Suppressor macrophage treated with lipopolysaccharide for 4 hours (primary cell): ENCODE measurements at places on chromosomes 2 and 18.

DNA sequence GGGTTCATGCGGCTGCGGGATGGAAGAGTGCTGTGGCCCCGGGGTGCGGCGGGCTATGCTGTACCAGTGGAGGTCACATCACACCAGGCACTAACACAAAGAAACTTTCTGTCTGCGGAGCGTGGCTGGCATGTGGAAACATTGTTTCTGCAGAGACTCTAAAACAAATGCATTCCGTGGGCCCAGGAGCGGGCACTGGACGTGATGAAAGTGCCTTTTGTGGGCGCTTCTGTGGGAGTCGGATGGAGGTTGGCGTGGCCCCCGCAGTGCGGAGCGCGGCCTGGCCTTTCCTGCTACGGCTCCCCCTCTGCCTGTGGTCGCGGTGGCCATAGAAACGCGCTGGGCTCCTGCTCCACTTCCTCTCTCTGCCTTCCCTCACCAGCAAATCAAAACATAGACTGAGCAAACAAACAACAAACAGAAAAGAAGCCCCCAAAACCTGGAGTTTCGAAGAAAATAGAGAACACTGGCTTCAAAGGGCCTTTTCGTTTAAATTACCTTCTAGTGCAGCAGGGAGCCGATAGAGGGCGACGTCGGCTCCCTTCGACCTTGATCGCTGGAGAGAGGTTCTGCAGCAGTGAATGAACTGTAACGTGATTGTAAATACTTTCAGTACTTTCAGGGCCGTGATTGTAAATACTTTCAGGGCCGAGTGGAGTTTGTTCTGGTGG is 51.4 kb downstream of the KIF5C start:
- peak; percentile 69 for DNase-seq

DNA sequence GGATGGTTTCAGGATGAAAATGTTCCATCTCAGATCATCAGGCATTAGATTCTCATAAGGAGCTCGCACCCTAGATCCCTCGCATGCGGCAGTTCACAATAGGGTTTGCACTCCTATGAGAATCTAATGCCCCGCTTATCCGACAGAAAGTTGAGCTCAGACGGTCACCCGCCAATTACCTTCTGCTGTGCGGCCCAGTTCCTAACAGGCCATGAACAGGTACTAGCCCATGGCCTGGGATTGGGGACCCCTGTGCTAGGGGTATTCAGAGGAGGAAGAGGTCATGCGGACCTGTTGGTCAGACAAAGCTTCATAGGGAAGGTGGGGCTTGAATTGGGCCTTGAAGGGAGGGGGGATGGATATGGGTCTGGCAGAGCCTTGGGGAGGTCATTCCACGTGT is 4.4 kb upstream of the BUB1 start:
- DNase-seq: no peak

DNA sequence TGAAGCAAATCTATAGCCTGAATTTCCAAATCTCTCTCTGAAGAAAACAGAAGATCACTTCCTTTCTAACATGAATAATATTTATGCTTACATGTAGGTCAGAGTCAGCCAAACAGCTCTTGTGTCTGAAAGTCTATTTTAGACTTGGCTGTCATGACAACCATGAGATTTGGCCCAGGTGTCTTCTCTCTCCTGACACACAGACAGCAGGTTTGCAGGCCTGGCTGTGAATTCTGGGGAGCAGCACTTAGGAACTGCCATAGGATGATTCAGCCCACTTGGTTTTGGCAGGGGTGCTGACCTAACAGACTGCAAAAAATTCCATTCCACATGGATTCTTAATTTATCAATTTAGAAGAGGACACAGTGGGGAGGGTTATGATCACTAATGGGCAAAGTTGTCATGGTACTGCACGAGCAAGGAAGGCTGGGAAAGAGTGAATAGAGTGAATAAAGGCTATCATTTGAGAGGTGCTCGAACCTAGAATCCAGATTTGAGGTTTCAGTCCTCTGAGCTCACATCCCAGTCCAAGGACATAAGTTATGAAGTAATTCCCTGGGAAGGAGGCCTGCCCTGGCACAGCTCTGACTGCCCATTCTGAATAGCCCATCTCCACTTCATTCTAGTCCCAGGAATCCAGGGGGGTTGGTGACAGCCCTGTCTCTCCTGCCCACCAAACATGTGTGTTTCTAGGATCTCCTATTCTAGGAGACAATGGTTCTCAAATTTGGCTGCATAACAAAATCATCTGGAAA is 453.9 kb upstream of the TRIB2 start:
- no peak for DNase-seq

DNA sequence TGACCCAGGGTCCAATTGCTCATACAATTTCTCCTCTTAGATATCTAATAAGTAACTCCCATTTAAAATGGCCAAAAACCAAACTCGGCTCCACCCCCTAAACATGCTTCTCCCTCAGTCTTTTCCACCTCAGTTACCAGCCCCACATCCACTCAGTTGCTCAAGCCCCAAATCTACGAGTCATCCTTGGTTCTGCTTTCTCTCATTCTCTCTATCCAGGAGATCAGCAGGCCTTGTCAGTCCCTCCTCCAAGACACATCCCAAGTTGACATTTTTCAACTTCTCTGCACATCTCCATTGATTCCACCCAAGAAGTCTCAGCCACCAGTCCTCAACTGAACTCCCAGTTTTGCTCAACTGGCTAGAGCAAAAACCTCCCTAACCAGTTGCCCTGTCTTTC is 40.5 kb upstream of the RTN4 start:
- DNase-seq: no peak

DNA sequence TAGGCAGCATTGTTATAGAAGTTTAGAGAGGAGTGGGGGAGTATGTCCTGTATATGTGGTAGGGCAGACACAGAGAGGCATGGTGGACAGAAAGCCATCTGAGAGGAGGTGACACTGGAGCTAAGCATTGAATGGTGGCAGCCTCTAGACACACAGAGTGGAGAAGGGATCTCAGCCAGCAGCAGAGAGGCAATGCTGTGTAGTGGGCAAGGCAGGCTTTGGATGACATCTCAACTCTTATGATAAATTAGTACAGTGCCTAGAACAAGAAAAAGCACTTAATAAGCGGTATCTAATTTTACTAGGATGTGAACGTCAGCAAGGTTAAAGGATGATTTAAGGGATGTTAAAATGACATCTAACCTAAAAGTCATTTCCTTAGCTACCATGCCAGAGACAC is 22.5 kb upstream of the CERS6 start:
- no peak for DNase-seq
